Activated CD8-positive, alpha-beta memory T cell treated with anti-CD3 and anti-CD28 coated beads for 4 hours (primary cell): ENCODE measurements at places on chromosomes 5 and 9.

- DNase-seq, result no peak
These were observed 8.5 kb downstream of the HMHB1 start for GRCh38 chr5:143820451-143820850.

GRCh38 chr9:91433180-91433579 is 9.5 kb upstream of the NFIL3 start:
- DNase-seq, result no peak

DNA sequence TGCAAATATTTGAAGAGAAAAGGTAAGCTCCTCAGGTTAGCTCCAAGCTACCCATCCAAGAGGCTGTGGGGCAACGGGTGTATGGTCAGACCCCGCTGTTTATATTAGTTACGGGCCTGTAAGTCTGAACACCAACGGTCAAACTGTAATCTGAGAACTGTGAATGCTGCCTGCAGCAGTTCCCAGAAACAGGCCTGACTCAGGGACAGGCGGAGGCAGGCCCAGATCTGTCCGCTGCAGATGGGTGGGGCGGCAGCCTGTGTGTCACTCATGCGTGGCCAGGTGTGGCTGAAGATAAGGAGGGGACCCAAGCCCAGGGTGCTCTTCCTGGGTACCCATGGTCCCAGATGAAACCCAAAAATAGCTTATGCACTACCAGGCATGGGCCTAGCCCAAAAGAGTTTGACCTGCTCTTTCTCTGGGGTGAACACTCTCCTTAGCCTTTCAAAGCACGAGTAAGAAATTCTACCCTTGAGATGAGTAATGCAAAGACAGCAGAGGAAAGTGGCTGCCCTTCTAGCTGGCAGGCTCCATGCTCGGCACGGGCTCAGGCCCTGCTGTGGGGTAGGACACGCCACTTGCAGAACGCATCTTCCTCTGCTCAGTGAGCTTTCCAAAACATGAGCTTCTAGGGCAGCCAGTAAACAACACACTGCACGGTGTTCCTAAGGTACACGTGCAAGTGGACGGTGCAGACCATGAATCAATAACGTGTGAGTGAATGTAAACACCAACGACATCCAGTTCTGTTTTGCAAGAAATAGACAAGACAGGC is 9.1 kb downstream of the UBAC1 start:
- DNase-seq, result no peak

DNA sequence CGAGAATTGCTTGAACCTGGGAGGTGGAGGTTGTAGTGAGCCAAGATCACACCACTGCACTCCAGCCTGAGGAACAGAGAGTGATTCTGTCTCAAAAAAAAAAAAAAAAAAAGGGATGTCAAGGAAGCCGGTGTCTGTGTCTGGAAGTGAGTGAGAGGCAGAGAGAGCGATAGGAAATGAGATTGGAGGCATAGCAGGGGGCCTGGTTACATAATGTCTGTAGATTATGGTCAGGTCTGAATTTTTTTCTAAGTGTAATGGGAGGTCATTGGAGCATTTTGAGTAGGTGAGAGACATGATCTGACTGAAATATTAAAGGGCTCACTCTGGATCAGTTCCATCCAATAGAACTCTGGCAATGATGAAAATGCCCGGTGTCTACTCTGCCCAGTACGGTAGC is 40.4 kb upstream of the CTNNA1 start:
- DNase-seq, result no peak

- no peak for DNase-seq
These were observed 582.0 kb upstream of the TUSC1 start for GRCh38 chr9:26260238-26260637.

- no peak for DNase-seq
These were observed 54.1 kb downstream of the DAPK1 start for GRCh38 chr9:87551772-87552217.

DNA sequence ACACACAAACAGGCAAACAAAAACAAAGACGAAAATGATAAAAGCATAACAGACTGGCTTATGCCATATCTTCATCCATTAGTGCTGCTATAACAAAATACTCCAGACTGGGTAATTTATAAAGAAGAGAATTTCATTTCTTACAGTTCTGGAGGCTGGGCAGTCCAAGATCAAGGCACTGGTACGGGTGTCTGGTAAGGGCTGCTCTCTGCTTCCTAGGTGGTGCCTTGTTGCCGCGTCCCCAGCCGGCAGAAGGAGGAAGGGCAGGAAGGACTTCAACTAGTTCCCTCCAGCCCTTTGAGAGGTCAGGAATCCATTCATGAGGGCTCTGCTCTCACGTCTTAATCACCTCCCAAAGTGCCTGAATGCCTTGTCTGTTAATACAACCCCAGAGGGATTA is 122.6 kb downstream of the BOD1 start:
- no peak for DNase-seq

DNA sequence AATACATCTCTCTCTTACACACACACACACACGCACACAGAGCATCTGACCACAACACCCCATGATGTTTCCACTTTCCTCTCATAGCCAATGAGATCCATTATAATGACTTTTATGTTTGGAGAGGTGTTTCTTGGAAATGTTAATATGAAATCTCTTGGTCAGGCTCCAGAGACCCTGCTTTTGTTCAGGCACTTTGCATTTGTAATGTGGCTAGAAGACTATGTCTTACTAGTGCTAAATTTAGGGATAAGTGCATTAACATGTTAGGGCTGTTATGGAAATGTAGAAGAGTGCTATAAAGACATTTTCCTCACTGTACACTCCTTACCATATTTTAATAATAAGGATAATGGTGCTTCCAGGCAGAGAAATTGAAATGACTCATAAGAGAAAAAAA is 3.8 kb downstream of the CDH9 start:
- DNase-seq, result no peak

- DNase-seq, result no peak
These were observed 31.5 kb upstream of the NKD2 start for GRCh38 chr5:976849-977751.

DNA sequence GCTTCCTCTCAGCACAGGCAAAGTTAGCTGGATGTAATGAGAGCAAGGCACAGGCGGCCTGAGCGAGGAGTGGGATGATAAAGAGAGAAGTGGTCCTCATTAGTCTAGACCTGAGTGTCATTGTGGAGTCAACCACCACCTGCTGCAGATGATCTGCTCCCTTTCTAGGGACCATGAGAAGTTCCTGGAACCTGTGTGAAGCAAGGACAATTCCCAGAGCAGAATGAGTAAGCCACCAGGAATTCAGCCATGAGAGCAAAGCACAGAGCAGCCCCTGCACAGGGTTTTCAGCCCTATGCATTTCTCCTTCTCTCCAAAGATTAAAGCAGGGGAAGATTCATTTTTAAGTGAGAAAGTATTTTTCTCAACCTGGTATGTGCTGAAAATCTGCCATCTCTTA is 146.8 kb upstream of the SPEF2 start:
- DNase-seq, result no peak

- no peak for DNase-seq
These were observed 2.2 kb downstream of the ASB6 start for GRCh38 chr9:129639756-129640085.

DNA sequence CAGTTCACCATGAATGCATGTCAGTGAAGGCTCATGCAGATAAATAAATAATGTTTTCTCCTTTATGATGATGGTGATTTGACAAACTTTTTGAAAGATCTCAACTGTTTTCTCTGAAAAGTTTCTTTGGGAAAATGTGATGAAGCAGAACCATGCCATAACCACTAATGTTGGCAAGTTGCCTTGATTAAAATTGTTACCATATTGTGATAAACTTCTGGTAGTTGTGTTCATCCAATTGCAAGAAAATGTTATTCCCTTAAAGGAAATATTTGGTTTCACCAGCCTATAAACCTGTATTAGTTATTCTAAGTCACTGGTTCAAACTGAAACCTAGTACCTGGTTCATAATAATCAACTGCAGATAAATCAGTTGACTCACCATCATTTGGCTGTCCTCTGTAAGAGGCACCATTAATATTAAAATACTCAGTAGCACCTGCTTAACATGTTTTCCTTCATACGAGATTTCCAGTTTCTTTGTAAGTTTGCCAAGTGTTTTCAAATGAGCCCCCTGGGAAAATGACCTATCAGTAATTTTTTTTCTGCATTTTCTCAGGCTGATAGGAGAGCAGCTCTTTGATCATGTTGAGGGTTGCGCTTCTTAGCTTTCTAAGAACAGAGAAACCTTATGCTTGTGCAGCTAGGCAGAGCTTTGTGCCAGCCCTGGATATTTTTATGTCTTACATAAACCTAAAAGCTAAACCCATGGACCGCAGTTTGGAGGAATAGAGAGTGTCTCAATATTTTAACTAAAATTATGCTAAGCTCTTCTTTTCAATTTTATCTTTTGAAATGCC is 88.0 kb downstream of the LURAP1L start:
- no peak for DNase-seq

GRCh38 chr5:132221781-132222648 is 5.6 kb downstream of the P4HA2 start:
- DNase-seq, result no peak
